ENCODE measurements at places on chromosomes 2 and 18.

- DNase-seq, result no peak
These were observed 103.7 kb downstream of the USP34 start for GRCh38 chr2:61367177-61367576.

GRCh38 chr2:216624251-216624650 lies 9.0 kb upstream of the IGFBP2 start:
- no peak for DNase-seq

GRCh38 chr2:44107086-44107740 lies 61.5 kb upstream of the PPM1B start:
- DNase-seq, result no peak

DNA sequence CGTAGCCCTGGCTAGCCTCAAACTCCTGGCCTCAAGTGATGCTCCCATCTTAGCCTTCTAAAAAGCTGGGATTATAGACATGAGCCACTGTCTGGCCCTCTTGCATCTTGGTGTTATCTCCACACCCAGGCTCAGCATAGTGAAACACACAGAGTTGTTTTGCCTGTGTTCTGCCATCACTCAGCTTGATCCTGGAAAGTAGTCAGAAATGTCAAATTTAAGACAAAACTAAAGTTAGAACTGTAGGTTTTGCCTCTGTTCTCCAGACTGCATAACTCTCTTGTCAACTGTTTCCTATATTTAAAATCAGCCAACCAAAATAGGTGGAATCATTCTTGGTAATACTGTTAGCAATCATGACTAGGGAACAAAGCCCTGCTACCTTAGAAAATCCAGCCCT lies 72.1 kb upstream of the GULP1 start:
- DNase-seq, result no peak

DNA sequence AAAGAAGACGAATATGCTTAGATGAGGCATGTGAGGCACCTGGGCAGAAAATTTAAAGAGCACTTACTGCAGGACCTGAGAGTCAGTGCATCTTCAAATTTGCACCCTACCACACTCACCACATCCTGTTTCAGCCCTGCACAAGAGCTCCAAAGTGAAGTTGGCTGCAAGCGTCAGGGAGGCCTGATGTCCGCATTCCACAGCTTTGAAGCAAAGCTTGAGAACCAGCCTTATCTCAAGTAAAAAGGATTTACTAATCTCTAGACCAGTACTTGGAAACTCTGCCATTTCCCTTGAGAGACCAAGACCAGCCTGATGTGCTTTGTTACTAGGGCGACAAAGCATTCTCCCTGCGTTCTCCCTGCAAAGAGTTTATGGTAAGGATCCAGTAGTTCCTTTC lies 3.4 kb upstream of the ASNSD1 start:
- DNase-seq, result no peak

DNA sequence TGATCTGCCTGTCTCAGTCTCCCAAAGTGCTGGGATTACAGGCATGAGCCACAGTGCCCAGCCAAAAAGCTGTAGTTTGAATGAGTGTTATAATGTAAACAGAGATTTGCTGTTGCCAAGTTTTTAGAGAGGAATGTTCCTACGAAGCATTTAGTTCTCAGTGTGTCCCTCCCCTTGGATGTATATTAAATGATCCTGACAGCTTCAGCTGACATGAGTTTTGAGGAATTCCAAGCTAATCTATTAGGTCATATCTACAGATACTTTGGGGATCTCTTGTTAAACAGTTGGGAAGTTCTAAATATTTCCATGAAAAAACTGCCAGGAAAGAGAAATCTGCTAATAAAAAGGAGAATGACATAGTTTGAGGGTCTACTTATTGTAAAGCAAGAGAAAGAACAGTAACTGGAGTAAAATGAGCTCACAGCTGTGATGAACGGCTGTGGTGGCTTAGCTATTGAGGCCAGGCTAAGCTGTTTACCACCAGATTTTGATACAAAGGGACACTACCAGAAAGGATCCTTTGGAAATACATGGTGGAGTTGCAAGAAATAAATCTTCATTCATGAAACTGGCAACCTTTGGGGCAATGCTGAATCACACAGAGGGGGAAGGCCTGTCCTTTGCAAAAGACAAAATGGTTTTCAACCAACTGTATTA lies 2.6 kb upstream of the STON1 start:
- no peak for DNase-seq

DNA sequence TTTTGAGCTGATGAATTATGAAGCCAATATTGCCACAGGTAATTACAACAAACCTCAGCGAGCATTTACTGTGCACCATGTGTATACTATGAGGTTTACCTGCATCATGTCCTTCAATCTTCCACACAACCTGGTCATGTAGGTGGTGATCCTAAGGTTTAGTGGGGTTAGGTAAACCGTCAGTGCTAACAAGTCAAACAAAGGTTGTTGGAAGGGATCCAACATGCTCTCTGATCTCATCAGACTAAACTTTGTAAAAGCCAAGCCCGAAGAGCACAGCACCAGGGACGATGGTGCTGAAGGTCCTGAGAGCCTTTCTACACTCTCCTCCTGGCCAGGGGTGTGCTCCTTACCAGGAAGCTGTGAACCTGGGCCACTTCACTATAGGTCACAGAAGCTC lies 29.4 kb downstream of the SH3YL1 start:
- DNase-seq, result no peak

GRCh38 chr2:161972232-161972631 lies 101.8 kb downstream of the DPP4 start:
- no peak for DNase-seq

DNA sequence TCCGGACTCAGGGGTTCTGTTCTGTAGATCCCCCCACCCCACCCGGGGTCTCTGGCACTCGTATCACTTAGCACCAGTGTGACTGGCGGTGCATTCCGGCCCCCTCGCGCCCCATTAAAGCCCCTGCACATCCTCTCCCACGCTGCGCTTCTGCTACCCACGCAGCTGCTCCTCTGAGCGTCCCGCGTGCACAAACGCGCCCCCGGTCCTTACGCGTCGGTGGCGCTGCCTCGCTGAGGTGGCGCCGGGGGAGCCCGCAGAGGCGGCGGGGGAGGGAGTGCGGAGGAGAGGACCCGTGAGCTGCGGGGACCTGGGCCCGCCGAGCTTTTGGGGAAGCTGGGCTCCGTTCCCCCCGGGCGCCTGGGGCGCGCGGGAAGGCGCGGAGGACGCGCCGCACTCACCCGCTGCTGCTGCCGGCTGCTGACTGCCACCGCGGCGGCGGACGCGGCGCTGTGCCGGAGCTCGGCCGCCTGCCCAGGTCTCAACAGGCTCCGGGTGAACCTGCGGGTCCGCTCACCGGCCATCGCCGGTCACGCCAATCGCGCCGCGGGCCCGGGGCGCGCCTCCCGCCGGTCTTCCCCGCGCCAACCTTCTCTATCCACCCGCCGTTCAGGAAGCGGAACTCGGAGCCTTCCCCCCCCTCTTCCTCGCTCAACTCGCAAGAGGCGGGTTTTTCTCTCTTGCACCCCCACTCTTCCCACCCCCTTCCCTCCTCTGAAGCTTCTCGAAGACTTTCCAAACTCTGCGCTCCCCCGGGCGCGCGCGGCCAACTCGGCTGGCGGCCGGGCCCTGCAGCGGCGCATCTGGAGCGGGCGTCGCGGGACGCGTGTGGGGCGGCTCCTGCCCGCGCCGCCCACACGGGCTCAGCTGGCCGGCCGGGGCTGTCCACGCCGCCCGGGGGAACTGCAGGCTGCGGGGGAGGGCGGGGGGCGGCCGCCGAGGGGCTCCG lies at the start of gene DOCK10:
Gene DOCK10 (minus strand): TSS at position 618 of the 949 bp plus-strand sequence. CDS start 94 bp downstream, at position 524.
- peak; percentile 26 for DNase-seq

GRCh38 chr2:114810092-114810491 lies 367.7 kb downstream of the DPP10 start:
- DNase-seq, result no peak

GRCh38 chr18:74994502-74995418 lies 214.2 kb downstream of the PTGR3 start:
- peak; percentile 20 for DNase-seq

GRCh38 chr2:37870829-37871228 lies 54.3 kb upstream of the RMDN2 start:
- DNase-seq, result no peak

DNA sequence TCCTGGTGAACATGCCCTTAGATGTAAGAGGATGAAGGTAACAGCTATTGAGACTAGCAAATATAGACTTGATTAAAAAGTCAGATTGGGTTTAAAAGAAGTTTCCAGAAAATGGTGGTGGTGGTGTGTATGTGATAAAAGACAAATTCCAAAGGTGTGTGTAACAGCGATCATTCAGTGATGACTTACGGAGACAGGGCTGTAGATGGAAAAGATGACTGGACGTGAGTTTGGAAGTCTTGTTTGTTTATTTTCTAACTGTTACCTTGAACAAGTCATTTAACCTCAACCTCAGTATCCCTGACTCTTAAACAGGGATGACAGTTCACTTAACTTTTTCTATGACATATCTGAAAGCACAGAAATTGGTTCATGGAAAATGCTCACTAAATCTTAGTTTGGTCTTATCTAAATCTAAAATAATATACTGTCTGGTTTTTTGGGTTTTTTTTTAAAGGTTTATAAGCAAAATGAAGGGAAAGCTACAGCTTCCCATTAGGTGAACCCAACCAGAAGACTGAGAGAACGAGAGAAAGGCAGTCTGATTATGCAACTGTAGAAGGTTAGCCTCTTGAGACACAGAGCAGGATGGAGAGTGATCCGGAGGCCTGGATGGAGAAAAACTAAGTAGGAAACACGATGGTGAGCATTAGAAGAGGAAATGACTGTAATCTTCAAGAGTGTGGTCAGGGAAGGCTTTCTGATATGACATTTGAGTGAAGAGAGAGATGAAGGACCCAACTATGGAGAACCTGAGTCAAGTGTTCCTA lies 71.9 kb downstream of the TCF4 start:
- DNase-seq, result no peak

DNA sequence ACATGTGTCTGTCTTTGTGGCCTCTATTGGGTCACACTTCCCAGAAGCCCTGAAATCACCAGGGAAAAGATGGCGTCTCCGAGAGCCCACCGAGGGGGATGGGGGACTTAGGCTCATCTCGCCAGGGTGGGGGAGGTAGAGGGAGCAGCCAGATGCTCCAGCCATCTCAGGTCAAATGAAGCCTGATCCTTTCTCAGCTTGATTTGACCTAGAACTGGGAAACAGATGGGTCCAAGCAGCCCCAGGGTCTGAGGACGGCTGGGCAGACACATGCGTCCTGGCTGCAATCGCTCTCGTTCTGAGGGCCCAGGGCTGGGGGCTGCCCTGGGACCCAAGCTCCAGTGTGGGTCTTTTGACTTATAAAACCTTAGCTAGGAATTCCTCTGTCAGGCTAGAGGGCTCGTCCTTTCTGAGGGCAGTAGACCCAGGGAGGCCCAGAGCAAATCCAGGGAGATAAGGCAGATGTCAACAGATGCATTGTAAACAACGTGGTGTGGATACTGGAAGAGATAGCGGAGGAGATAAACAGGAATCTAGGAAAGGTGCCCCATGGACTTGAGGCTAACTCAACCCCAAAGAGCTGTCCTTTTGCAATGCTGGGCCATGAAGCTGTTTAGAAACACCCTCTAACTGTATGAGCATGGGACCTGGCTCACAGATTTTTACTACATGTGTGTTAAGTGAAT lies 127.7 kb downstream of the MYCN start:
- no peak for DNase-seq

GRCh38 chr2:239252393-239252792 lies 148.4 kb downstream of the HDAC4 start:
- no peak for DNase-seq
